ENCODE measurements at places on chromosomes 6 and 20.

DNA sequence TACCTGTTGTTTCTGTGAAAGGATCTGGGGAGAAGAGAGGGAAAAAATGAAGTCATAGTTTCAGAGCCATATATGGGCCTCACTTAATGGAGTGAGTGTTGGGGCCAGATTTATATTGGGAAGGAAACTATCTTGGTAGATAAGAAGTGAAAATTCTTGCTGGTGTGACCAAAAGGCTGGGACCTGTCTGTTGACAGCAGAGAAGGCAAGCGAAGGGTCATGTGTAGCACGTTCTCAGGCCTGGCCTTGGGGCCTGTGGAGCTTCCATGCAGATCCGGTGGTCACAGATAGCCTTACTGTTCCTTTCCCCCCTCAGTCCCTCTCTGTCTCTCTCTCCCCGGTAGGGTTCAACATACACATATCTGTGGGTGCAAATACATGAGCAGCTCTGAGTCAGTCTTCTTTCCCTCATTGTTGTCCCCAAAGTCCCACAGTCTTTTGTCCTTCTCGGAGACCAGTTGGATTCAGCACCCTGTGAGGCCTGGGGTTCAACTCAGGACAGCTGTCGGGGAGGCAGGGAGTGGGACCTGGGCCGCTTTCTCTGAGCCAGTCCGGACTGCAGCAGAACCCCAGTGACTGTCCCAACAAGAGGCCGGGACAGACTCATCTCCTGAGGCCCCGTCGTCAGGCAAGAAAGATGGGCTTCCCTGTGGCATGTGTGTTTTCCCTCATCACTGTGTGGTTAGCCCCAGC, 34.6 kb downstream of the PPP1R14C start:
- no peak for DNase-seq

- DNase-seq: no peak
Measured at GRCh38 chr20:32819992-32820697, 391 bp downstream of the MAPRE1 start.

DNA sequence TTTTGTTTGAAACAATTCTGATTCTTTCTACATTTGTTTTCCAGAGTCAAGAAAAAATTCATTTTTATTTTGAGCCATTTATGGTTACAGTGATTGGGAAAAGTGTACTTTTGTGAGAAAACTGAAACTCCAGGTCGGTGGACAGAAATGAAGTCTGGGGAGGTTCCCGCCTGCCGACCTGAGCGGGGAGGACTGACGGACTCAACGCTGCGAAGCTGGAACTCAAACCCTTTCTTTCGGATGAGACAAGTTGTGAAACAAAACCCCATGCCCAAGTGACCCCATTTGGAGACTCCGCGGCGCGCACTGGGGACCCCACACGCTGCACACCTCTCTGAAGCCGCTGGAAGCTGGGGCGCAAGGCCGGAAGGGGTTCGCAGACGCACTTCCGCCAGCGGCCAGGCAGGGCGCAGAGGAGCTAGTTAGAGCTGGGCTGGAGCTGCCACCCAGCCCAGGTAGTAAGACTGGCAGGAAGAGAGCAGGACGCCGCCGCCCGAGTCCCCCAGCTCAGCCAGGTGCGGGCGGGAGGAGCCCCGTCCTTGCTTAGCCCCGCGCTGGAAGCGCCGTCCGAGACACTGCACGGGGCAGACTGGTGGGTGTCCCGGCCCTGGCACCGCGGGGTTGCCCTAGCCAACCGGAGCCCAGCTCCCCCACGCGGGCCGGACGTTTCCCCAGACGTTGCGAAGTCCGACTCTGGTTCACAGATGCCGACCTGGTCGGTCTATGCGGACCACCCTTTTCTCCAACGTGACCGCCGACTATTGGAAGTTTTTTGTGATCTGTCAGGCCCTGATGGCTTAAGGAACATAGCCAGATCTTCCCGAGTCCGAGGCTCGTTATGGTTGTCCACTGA, 19.8 kb upstream of the ZSCAN16 start:
- DNase-seq: peak; percentile 70

DNA sequence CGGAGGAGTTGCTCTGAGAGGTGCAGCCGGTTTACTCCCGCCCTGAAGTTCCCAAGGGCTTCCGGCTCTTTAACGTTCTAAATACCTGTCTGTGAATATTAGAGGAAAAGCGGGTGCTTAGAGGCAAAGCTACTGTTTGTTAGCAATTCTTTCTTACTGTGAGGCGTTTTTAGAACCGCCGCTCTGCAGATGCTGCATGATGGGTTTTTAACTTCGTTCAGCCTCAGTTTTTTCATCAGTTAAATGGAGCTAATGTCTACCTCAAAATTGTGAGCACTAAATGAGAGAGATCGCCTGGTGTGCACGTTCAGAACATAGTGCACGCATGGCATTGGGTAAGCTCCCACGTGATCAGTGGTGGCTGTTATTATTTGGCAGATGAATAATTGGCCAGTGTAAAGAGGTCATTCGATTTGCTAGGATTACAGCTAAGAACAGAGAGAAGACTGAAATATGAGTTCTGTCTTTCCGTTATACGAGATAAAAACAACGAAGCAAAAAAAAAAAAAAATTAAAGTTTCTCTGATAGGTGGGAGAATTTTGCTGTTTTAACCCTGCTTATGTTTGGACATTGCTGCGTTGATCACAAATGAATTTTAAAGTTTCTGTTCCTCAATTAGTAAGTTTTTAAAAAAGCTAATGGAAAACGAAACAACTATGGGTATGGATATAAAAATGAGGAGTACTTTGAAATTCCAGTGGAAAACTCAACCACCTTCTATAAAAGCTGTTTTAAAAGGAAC, 660 bp upstream of the TFB1M start:
- DNase-seq: no peak

DNA sequence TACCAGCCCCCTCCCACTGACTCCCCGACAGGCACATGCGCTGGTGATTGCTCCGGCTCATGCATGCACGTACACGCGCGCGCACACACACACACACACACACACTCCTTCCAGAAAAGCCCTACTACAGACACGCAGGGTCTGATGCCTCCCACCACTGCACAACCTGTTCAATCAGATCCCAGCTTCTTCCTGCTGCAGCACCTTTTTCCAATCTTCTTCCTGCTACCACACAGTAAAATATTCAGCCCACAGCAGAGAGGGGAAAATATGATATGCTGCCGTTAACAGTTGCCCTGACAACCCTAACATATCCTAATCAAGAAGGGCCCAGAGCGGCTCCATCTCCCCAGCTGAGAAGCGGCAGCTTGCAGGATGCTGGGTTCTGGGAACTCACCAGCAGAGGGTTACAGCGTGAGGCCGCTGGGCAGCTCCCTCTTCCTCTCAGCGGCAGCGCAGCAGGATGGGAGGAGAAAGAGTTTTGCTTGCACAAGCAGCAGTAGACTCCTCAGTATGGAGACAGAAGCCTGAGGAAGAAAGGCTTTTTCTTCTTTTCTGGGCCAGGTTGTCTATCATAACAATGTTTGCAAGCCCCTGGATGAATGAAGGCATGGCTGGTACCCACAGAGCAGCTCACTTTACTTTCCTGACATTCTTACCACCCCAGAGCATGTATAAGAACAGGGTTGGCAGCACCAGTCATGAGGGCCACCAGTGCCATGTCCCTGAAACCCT, 23.9 kb downstream of the MAP7 start:
- DNase-seq: no peak

DNA sequence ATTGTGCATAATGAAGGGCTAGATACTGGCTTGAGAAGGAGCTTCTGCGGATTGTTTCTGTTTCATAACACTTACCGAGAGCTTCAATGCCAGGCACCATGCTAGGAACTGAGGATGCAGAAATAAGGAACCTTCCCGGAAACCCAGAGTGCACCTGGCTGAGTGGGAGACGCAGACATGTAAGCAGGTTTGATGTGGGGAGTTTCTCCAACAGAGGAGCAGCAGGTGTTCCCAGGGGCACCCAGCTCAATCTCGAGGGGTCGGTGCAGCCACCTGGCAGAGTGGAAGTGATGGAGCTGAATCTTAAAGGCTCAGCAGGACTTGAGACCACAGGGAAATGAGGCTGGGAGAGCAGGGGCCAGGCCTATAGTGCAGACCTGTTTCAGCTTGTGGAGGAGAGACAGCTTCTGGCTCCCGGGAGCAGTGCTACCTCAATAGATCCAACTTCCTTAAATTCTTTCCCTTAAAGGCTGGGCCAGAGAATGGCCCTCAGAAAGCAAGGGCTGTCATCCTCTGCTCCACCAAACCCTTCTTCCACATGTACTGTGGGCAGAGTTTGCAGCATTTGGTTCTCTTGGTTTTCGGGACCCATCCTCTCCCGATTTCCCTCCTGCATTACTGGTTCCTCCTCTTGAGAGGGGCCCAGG, 27.8 kb upstream of the SRC start:
- DNase-seq: no peak

- no peak for DNase-seq
Measured at GRCh38 chr6:136737871-136738691, 54.2 kb downstream of the MAP3K5 start.

GRCh38 chr6:85673198-85674139, 30.8 kb upstream of the SYNCRIP start:
- no peak for DNase-seq

GRCh38 chr6:157648561-157648960, 174.5 kb upstream of the SNX9 start:
- DNase-seq: no peak

- DNase-seq: no peak
Measured at GRCh38 chr6:40764726-40765125, 177.6 kb upstream of the LRFN2 start.

DNA sequence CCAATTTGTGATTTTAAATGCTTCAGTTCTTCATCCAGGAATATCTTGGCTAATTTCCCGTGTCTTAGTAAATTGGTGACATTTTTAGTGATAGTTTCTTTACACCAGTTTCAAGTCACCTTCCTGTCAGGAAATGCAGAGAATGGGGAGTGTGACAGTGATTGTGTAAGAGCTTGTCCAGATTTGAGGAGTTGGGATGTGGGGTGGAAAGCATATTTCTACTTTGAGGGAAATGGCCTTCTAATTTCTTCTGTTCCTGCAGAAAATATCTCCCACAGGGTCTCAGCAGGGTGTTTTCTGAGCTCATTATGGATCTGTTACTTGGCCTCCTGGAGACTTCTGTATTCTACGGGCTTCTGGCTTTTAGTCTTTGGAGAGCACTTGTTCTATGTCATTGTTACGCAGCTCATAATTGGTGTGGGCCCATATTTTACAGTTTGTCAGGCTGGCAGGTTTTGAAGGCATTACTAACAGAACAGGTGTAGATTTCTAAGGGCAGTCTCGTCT, 65.6 kb downstream of the TMEM200A start:
- DNase-seq: no peak

DNA sequence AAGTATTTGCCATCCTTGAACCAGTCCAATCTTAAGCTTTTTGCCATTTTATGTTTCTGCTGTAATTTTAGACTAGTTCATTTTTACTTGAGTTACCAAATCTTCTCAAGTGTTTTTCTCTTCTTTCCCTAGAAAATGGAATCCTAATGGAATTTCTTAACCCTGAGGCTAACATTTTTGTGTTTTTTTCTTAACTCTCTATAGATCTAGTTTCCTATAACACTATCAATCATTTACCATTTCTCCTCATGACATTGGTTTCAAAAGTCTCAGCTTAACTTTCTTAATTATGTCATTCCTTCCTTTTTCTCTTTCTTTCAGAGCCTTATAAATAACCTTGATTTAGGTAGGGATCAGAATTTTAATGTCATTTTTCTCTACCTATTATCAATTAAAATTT, 54.8 kb downstream of the SENP6 start:
- no peak for DNase-seq

DNA sequence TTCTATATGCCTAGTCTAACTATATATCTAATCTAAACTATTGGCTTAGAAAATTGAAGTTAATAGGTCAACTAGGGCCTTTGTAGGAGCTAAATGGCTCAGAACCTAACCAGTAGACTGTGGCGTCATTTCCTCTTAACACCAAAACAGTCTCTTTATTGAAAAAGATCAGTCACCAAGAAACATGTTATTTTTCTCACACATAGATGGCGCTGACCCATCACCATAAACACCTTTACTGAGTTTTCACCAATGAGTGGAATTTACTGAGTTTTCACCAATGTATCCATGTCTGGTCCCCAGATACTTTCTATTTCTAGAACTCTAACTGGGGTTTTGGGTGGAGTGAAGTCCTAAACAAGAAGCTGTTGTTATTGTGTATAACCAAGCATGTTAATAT, 636.0 kb downstream of the BCKDHB start:
- DNase-seq: no peak

- no peak for DNase-seq
Measured at GRCh38 chr6:132643547-132643946, 15.4 kb downstream of the TAAR1 start.

DNA sequence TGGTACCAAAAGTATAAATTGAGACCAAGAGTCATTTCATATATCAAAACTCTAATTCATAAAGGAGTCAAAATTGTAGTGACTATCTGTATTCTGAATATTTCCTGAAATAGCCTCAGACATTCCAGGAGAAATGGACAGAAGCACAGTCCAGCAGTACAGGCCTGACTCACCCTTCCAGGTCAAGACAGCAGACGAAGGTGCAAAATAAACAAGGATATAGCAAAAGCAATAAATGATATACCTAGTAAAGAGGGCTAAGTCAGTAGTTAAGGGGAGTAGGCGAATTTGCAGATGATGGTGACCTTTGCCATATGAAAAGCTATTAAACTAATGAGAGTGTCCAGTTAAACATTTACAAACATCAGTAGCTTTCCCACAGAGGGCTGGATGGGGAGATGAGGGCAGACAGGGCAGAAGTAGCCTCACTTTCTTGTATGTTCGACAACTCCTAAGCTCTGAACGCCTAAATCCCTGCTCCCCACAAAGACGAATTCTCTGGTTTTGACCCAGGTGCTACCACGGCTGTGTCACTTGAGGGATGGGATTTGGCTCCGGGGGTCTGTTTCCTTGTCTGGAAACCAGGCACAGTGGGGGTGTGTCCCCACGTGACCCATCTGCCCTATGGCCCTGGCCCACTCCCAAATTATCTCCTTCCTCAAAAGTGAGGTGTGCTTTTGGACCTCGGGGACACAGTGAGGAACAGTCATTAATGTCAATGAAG, 3.6 kb upstream of the SLC52A3 start:
- DNase-seq: no peak

DNA sequence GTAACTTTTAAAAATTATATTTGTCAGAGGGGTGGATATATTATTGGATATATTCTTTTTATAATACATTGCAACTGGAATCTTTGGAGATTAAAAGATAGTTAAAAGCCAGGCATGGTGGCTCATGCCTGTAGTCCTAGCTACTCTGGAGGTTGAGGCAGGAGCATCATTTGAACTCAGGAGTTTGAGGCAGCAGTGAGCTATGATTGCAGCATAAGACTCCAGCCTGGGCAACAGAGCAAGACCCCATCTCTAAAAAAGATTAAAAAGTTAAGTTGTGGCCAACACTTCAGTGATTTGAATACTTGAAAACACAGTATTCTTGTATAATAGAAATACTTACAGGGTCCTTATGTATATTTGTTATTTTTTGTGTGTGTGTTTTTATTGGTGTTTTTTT, 15.2 kb downstream of the MAPRE1 start:
- DNase-seq: no peak

- no peak for DNase-seq
Measured at GRCh38 chr6:137219664-137220252, 573 bp upstream of the IFNGR1 start.

GRCh38 chr6:154111025-154111424, 72.0 kb downstream of the OPRM1 start:
- DNase-seq: no peak

Data from T-helper 17 cell (primary cell).